Calu3 (cell line): ENCODE measurements at places on chromosomes 7 and 10. TPM values are rescaled to one million over a fixed set of nuclear protein-coding genes. Genes with fewer than 3 reads are reported as not detected.

The DOCK4 gene
- total RNA-seq: 2.7 and 3.4 TPM in 2 replicates

The PPP1R17 gene
- not detected in 2 replicates for total RNA-seq

The EBF3 gene
- not detected in 2 replicates for total RNA-seq

The COL17A1 gene
- 0.73 and 1.0 TPM in 2 replicates for total RNA-seq

The OR6V1 gene
- total RNA-seq: not detected in 2 replicates

The SLC26A3 gene
- total RNA-seq: not detected in 2 replicates

The KMT2E gene
- total RNA-seq: 37.7 and 39.1 TPM in 2 replicates

The RADIL gene
- total RNA-seq: 0.83 and 1.8 TPM in 2 replicates

The AOAH gene
- total RNA-seq: not detected in 2 replicates

The MCM7 gene
- 122 and 125 TPM in 2 replicates for total RNA-seq

The NAT16 gene
- total RNA-seq: not detected in 2 replicates

The MYL7 gene
- total RNA-seq: not detected in 2 replicates

The AKR1C4 gene
- 0.40 and 0.76 TPM in 2 replicates for total RNA-seq

The H2BK1 gene
- total RNA-seq: not detected in 2 replicates

The WDFY4 gene
- total RNA-seq: not detected in 2 replicates

The NPSR1 gene
- not detected in 2 replicates for total RNA-seq

The CALY gene
- total RNA-seq: not detected in 2 replicates

The CFAP70 gene
- total RNA-seq: 1.2 and 1.9 TPM in 2 replicates

The GSDME gene
- total RNA-seq: 9.4 and 11.9 TPM in 2 replicates

The GPR37 gene
- total RNA-seq: 7.5 and 7.9 TPM in 2 replicates

The CNPY1 gene
- not detected in 2 replicates for total RNA-seq

The XRCC2 gene
- 22.1 and 23.1 TPM in 2 replicates for total RNA-seq

The PTF1A gene
- not detected in 2 replicates for total RNA-seq

The SFRP4 gene
- total RNA-seq: not detected in 2 replicates

The ZNF485 gene
- total RNA-seq: 6.7 and 7.1 TPM in 2 replicates

The EIF5AL1 gene
- 0.19 and 0.20 TPM in 2 replicates for total RNA-seq

The GARIN1A gene
- 7.3 and 8.5 TPM in 2 replicates for total RNA-seq

The FAM237B gene
- not detected in 2 replicates for total RNA-seq

The PPP1R9A gene
- total RNA-seq: 17.9 and 19.4 TPM in 2 replicates

The CYP3A4 gene
- 0.15 TPM in 1 of 2 replicates, not detected in the other for total RNA-seq
